ENCODE measurements at places on chromosomes 4 and X. TPM values are rescaled to one million over a fixed set of nuclear protein-coding genes. Genes with fewer than 3 reads are reported as not detected.

Gene TENT5D
- polyA plus RNA-seq, result not detected

Gene USP17L11
- not detected for polyA plus RNA-seq

Gene USP26
- polyA plus RNA-seq, result not detected

Gene NUDT11
- polyA plus RNA-seq, result 0.27 TPM

Gene HS6ST2
- polyA plus RNA-seq, result not detected

Gene FGG
- polyA plus RNA-seq, result not detected

Gene SAT1
- polyA plus RNA-seq, result 479 TPM

Gene SLC25A14
- polyA plus RNA-seq, result 13.1 TPM

Gene PLXNB3
- polyA plus RNA-seq, result 0.35 TPM

Gene SERPINA7
- not detected for polyA plus RNA-seq

Gene IDH3G
- 103 TPM for polyA plus RNA-seq

Gene CCNQ
- 66.0 TPM for polyA plus RNA-seq

GRCh38 chrX:133813971-133814370 is 171.4 kb downstream of the GPC3 start:
- H3K4me3 ChIP-seq, result no peak overlapping the region
- H3K27ac ChIP-seq, result no peak overlapping the region
- H3K36me3 ChIP-seq, result no peaks in the 10 kb centered on the region
- H3K27me3 ChIP-seq, result no peaks in the 10 kb centered on the region
- no peaks in the 10 kb centered on the region for H3K4me1 ChIP-seq

GRCh38 chrX:11952176-11952720 is 186.0 kb upstream of the FRMPD4 start:
- H3K4me1 ChIP-seq, result no peaks in the 10 kb centered on the region
- no peak overlapping the region for H3K27ac ChIP-seq
- no peaks in the 10 kb centered on the region for H3K27me3 ChIP-seq
- DNase-seq, result no peak
- H3K4me3 ChIP-seq, result no peak overlapping the region
- no peaks in the 10 kb centered on the region for H3K36me3 ChIP-seq

DNA sequence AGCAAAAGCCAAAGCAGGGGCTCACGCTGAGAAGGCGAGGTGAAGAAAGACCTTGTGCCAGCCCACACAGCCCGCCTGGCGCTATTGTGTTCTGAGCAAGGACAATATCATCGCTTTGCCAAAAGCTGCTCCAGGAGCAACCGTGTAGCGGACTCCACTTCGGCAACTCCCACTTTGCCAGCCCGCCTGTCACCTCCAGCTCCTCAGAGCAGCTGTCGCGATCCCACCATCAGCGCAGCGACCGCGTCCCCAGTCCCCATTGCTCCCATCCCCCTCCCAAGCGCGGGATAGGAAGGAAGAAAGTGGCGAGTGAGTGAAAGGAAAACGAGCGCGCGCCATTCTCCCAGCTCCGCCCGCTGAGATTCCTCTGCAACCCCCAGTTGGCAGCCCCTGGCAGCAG is 759 bp downstream of the ZC4H2 start:
- no peaks in the 10 kb centered on the region for H3K27me3 ChIP-seq
- peak; percentile 29 for DNase-seq
- peak overlapping the region; percentile 59 for H3K4me3 ChIP-seq

GRCh38 chrX:47650164-47651042 is at the start of gene ELK1:
Gene ELK1 (minus strand): TSS chrX:47650563. CDS start chrX:47641441, 9,122 bp downstream.
- no peaks in the 10 kb centered on the region for H3K27me3 ChIP-seq
- H3K4me3 ChIP-seq, result peak within 1 kb of the TSS; percentile 68
- peak within 1 kb of the TSS; percentile 73 for H3K27ac ChIP-seq
- peak; percentile 94 for DNase-seq
- peaks cover 8% of the 10 kb centered on the region for H3K36me3 ChIP-seq

- no peaks in the 10 kb centered on the region for H3K36me3 ChIP-seq
- no peaks in the 10 kb centered on the region for H3K4me1 ChIP-seq
- H3K27me3 ChIP-seq, result no peaks in the 10 kb centered on the region
- H3K27ac ChIP-seq, result no peak overlapping the region
Observed at GRCh38 chr4:82124932-82125786, 248.6 kb downstream of the HNRNPD start.

- no peaks in the 10 kb centered on the region for H3K27me3 ChIP-seq
- no peaks in the 10 kb centered on the region for H3K4me1 ChIP-seq
- no peak overlapping the region for H3K27ac ChIP-seq
Observed at GRCh38 chr4:130524057-130524456, 1428.1 kb downstream of the C4orf33 start.

DNA sequence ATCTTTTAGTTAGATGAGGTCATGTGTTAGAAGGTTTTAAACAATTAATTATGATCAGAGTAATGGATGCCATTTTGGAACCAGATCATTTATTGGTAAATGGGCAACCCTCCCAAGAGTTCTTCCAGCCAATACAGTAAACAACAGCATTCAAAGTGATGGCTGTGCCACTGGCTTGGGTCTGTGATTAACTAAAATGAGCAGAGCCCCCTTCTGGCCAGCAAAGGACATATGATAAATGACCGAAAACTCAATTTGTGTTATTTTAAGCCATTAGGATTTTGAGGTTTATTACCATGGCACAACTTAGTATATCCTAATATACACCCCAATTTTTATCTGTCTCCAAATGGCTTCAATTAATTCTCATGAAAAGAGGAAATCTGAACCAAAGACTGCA is 90.8 kb upstream of the NPFFR2 start:
- H3K4me3 ChIP-seq, result no peak overlapping the region
- no peaks in the 10 kb centered on the region for H3K36me3 ChIP-seq
- DNase-seq, result no peak
- H3K4me1 ChIP-seq, result no peaks in the 10 kb centered on the region
- no peak overlapping the region for H3K27ac ChIP-seq

DNA sequence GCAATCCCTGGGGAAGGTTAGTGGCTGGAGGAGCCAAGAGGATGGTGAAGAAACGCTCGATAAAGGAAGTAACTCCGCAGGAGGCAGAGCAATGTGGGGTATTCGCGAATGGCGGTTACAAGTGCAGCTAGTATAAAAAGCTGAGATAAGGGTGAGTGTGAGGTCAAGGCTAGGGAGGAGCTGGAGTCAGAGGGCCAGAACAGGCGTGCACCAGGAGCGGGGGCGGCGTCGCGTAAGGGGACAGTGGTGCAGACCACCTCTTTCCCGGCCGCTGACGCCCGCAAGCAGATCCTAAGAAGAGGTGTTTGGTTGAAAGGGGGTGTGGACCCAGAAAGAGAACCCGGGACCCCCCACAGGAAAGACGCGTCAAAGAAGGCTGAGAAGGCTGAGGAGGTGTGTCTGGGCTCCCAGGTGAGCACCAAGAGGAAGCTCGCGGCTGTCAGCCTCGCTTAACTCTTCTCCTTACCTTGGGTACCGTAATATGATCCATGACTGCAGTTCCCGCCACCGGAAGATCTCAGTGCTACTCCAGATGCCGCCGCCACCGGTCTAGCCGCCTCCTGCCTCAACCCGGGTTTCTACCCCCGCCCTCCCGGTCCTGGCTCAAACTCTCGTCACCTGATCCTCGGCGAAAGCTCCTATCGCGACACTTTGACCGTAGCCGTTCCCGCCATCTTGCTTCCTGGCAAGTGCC is at the start of gene MTMR8:
MTMR8 (minus strand) TSS at position 579 of the 694 bp plus-strand sequence; CDS start at position 490, 89 bp downstream.
- H3K4me3 ChIP-seq, result peak within 1 kb of the TSS; percentile 72
- H3K27me3 ChIP-seq, result no peaks in the 10 kb centered on the region
- H3K27ac ChIP-seq, result peak within 1 kb of the TSS; percentile 24
- DNase-seq, result peak; percentile 82

GRCh38 chr4:119664168-119664907 is 35.7 kb upstream of the PDE5A start:
- H3K27ac ChIP-seq, result no peak overlapping the region
- no peak overlapping the region for H3K4me3 ChIP-seq
- H3K4me1 ChIP-seq, result no peaks in the 10 kb centered on the region
- DNase-seq, result no peak

GRCh38 chr4:8303485-8304281 is 34.1 kb downstream of the HTRA3 start:
- DNase-seq, result no peak
- H3K36me3 ChIP-seq, result no peaks in the 10 kb centered on the region
- no peaks in the 10 kb centered on the region for H3K27me3 ChIP-seq

- no peak overlapping the region for H3K27ac ChIP-seq
- no peak overlapping the region for H3K4me3 ChIP-seq
- H3K36me3 ChIP-seq, result no peaks in the 10 kb centered on the region
- no peaks in the 10 kb centered on the region for H3K4me1 ChIP-seq
- no peak for DNase-seq
Observed at GRCh38 chrX:3763111-3763510, 49.7 kb upstream of the PRKX start.

- H3K4me1 ChIP-seq, result no peaks in the 10 kb centered on the region
- H3K27ac ChIP-seq, result no peak overlapping the region
- H3K4me3 ChIP-seq, result no peak overlapping the region
- peak; percentile 22 for DNase-seq
Observed at GRCh38 chr4:1910643-1911042, 39.5 kb downstream of the NSD2 start.

DNA sequence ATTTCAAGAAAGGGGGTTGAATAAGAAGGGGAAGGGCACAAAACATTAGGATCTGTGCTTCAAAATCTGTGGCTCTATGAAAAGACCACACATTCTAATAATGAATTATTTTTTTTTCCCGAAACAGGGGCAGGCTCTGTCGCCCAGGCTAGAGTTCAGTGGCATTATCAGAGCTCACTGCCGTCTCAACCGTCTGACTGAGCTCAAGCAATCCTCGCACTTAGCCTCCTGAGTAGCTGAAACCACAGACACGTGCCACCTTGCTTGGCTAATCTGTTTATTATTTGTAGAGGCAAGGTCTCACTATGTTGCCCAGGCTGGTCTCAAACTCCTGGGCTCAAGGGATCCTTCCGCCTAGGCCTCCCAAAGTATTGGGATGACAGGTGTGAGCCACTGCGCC is 33.4 kb downstream of the ACSL1 start:
- peaks cover under 1% of the 10 kb centered on the region for H3K36me3 ChIP-seq
- no peaks in the 10 kb centered on the region for H3K4me1 ChIP-seq
- H3K4me3 ChIP-seq, result no peak overlapping the region
- H3K27me3 ChIP-seq, result no peaks in the 10 kb centered on the region

- no peak overlapping the region for H3K4me3 ChIP-seq
- H3K27me3 ChIP-seq, result no peaks in the 10 kb centered on the region
- DNase-seq, result peak; percentile 2
- no peak overlapping the region for H3K27ac ChIP-seq
- no peaks in the 10 kb centered on the region for H3K4me1 ChIP-seq
- no peaks in the 10 kb centered on the region for H3K36me3 ChIP-seq
Observed at GRCh38 chr4:170853422-170854021, 763.8 kb upstream of the AADAT start.

GRCh38 chr4:38668203-38668971 is 4.4 kb downstream of the KLF3 start:
- no peak overlapping the region for H3K4me3 ChIP-seq
- H3K27me3 ChIP-seq, result no peaks in the 10 kb centered on the region
- H3K4me1 ChIP-seq, result peaks cover 74% of the 10 kb centered on the region

- H3K4me1 ChIP-seq, result no peaks in the 10 kb centered on the region
- H3K27me3 ChIP-seq, result no peaks in the 10 kb centered on the region
- no peak overlapping the region for H3K4me3 ChIP-seq
- H3K36me3 ChIP-seq, result no peaks in the 10 kb centered on the region
Observed at GRCh38 chr4:174739576-174739975, 89.5 kb downstream of the GLRA3 start.

DNA sequence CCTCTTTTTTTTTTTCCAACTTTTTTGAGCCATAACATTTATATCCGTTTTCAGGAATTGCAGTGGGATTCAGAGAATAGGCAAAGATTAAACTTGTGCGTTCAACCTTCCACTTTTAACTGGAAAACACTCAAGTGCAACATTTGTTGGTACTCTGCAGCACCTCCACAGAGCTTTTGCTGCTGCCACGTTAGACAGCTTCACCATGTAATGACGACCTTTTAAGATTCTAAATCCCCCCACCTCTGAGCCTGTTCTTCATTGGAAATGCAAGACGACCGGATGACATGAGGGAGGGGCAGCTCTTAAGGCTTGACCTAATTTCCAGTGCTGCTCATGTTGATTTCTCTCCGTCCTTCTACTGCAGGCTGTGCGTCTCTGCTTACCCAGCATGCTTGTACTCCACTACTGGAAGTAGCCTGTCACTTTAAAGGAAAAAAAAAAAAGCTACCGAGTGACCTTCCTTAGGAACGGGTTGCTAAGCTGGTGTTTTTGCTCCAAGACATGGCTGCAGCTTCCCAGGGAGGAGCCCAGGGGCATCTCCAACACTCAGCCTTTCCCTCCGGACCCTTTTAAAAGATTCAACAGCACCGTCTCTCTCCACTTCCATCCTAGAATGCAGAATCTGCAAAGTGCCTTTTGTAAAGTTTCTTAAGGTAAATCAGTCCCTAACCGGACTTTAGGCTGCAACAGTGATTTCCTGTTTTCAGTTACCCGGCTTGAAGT is at the start of gene CC2D2A:
CC2D2A (plus strand) TSS at position 481 of the 726 bp plus-strand sequence. CDS start 6,051 bp downstream, outside the sequence.
- H3K4me3 ChIP-seq, result peak within 1 kb of the TSS; percentile 19
- H3K27ac ChIP-seq, result no peak within 1 kb of the TSS
- H3K4me1 ChIP-seq, result peaks cover 11% of the 10 kb centered on the region
- no peaks in the 10 kb centered on the region for H3K27me3 ChIP-seq
- no peaks in the 10 kb centered on the region for H3K36me3 ChIP-seq
- no peak for DNase-seq

DNA sequence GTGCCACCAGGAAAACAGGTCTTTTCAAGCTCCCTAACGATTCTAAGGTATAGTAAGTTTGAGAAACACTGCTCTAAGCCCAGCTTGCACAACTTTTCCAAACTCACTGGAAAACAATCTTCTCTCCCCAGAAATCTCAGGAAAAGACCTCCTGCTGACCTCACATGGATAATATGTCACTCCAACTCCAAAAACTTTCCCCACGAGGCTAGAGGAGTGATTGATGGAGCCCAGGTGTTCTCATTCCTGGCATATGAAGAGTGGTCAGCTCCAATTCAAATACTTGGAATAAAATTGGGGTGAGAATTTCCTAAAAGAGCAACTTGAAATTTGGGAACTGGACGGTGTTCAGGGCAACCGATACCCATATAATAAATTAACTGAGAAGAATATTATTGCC is 299.9 kb downstream of the PPP4R3C start:
- DNase-seq, result no peak
- H3K4me3 ChIP-seq, result no peak overlapping the region
- no peaks in the 10 kb centered on the region for H3K4me1 ChIP-seq
- no peak overlapping the region for H3K27ac ChIP-seq

- H3K27ac ChIP-seq, result no peak overlapping the region
- no peak overlapping the region for H3K4me3 ChIP-seq
- H3K27me3 ChIP-seq, result no peaks in the 10 kb centered on the region
- no peak for DNase-seq
Observed at GRCh38 chr4:77010841-77011354, 61.3 kb downstream of the SEPTIN11 start.

DNA sequence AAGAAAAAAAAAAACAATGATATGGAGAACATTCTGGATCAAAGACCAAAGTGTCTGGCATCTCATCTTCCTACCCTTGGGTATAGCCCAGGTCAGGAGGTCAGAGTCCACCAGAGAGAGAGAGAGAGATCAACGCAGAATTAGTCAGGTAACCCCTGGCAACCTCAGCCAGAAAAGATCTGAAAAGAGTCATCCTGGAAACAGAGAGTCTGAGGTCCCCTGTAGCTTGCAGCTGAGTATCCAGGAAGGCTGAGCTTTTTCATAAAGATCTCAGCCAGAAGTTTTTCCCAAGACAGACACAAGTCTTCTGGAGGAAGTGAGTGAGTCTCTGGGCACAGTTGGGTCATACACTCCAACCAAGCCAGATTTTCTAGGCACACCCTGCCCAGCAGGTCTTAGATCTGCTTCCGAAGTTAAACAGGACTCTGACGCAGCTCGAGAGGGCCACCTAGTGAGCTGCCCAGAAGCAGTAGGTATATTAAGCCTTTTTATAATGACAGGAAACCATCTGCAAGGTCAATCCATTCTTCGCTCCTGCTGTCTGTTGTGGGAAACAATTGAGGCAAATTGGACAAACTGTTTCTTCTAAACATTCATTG is 35.7 kb downstream of the ACE2 start:
- no peaks in the 10 kb centered on the region for H3K36me3 ChIP-seq
- no peak overlapping the region for H3K27ac ChIP-seq
- H3K4me3 ChIP-seq, result no peak overlapping the region

- no peaks in the 10 kb centered on the region for H3K27me3 ChIP-seq
- H3K36me3 ChIP-seq, result no peaks in the 10 kb centered on the region
- no peak for DNase-seq
- no peaks in the 10 kb centered on the region for H3K4me1 ChIP-seq
- H3K27ac ChIP-seq, result no peak overlapping the region
Observed at GRCh38 chr4:164779080-164779479, 25.1 kb downstream of the SMIM31 start.
